ENCODE measurements at places on chromosomes 13 and 19. TPM values are rescaled to one million over a fixed set of nuclear protein-coding genes. Genes with fewer than 3 reads are reported as not detected.
A peak's percentile ranks its signal among the peaks of the same experiment; 100 is the strongest.

GRCh38 chr13:76861859-76862258 lies 24.3 kb downstream of the KCTD12 start:
- no peaks in the 10 kb centered on the region for H3K4me1 ChIP-seq
- H3K36me3 ChIP-seq, result no peaks in the 10 kb centered on the region
- no peak overlapping the region for H3K4me3 ChIP-seq
- H3K27ac ChIP-seq, result no peak overlapping the region

- no peaks in the 10 kb centered on the region for H3K36me3 ChIP-seq
- H3K4me1 ChIP-seq, result no peaks in the 10 kb centered on the region
- H3K27ac ChIP-seq, result no peak overlapping the region
- peak; percentile 35 for DNase-seq
- no peak overlapping the region for H3K4me3 ChIP-seq
Measured at GRCh38 chr19:29479941-29480340, 45.9 kb upstream of the VSTM2B start.

GRCh38 chr13:85799097-85799582 lies at the start of gene SLITRK6:
SLITRK6 (minus strand) TSS chr13:85799419; CDS start chr13:85796508, 2,911 bp downstream.
- no peak within 1 kb of the TSS for H3K4me3 ChIP-seq
- no peak within 1 kb of the TSS for H3K27ac ChIP-seq
- H3K36me3 ChIP-seq, result no peaks in the 10 kb centered on the region
- H3K27me3 ChIP-seq, result no peaks in the 10 kb centered on the region

GRCh38 chr13:39688699-39689405 lies 33.4 kb downstream of the COG6 start:
- no peaks in the 10 kb centered on the region for H3K27me3 ChIP-seq
- no peak for DNase-seq
- H3K4me1 ChIP-seq, result peaks cover 14% of the 10 kb centered on the region
- no peaks in the 10 kb centered on the region for H3K36me3 ChIP-seq
- no peak overlapping the region for H3K4me3 ChIP-seq
- no peak overlapping the region for H3K27ac ChIP-seq

Gene PNMA8A
- total RNA-seq, result 5.7 TPM

Gene BST2
- 125 TPM for total RNA-seq
